ENCODE measurements at places on chromosomes 4 and X. TPM values are rescaled to one million over a fixed set of nuclear protein-coding genes. Genes with fewer than 3 reads are reported as not detected.

- H3K27ac ChIP-seq = no peak overlapping the region
- no peaks in the 10 kb centered on the region for H3K27me3 ChIP-seq
- DNase-seq = peak; percentile 22
- no peaks in the 10 kb centered on the region for H3K36me3 ChIP-seq
- no peak overlapping the region for H3K4me3 ChIP-seq
- H3K4me1 ChIP-seq = no peaks in the 10 kb centered on the region
These were observed 94.9 kb downstream of the LARP1B start for GRCh38 chr4:128155874-128156456.

DNA sequence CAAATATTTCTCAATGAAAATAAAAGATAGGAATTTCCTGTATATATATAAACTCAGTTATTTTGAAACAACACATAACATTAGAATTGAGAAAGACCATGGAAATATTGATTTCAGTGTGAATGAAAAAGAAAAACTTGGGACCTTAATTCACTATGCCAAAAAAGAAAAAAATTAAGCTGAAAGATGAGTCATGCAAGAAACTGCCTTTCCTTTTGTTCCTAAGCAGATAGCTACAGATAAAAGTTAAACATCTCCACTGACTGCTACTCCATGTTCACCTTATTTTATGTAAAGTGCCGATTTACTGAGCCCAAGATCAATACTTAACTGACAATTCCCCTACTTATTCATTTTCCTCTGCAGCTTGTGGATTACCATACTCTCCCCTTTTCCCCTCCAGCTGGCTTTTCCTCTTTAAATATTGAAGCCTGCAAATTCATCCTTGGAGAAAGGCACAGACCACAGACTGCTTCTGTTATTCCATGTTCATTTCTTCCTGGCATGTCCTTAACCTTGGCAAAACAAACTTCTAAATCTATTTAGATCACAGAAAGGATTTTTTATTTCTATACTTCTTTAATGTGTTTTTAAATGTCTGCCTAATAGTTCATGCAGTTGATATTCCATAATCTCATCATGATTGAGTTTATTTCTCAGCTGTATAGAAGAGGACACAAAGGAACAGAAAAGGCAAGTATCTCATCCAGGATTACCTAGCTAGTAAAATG, 40.5 kb upstream of the YTHDC1 start:
- no peak overlapping the region for H3K27ac ChIP-seq
- no peaks in the 10 kb centered on the region for H3K27me3 ChIP-seq
- H3K4me1 ChIP-seq = no peaks in the 10 kb centered on the region
- H3K4me3 ChIP-seq = no peak overlapping the region

- no peak overlapping the region for H3K4me3 ChIP-seq
- H3K36me3 ChIP-seq = no peaks in the 10 kb centered on the region
- H3K4me1 ChIP-seq = no peaks in the 10 kb centered on the region
- H3K27me3 ChIP-seq = no peaks in the 10 kb centered on the region
- DNase-seq = no peak
- no peak overlapping the region for H3K27ac ChIP-seq
These were observed 433.6 kb downstream of the MAGEB5 start for GRCh38 chrX:26649534-26649933.

Gene SLC4A4
- 9.2 TPM for total RNA-seq

Gene TREX2
- total RNA-seq = 4.4 TPM

Gene SOWAHB
- total RNA-seq = 3.4 TPM
